Stimulated activated CD4-positive, alpha-beta T cell treated with anti-CD3 and anti-CD28 coated beads, Interleukin-1b, Interleukin-23, amount 100 ng/mL, for 4 hours (primary cell): ENCODE measurements at places on chromosomes 2 and 18.

- no peak for DNase-seq
Observed at GRCh38 chr2:36403675-36404230, 48.2 kb downstream of the CRIM1 start.

- DNase-seq, result no peak
Observed at GRCh38 chr2:220043990-220044335, 416.5 kb downstream of the SLC4A3 start.

GRCh38 chr18:13388586-13389490 is 170.3 kb downstream of the LDLRAD4 start:
- DNase-seq, result no peak

DNA sequence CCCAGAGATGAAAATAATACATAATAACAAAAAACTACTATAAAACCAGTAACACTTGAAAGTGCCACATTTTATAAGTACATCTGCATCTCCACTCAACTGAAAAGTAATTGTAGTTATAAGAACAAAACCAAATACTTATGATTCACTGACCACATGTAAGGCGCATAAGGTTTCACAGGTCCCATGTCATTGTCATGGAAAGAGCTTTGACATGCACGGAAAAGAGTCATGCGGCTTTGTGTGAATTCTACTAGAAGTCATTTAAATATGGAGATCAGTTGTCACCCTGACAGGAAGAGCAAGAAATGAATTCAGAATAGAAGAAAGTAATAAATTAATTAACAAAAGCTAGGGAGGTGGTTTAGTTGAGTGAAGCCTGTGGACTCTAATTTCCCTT is 459.1 kb downstream of the CDH2 start:
- no peak for DNase-seq

GRCh38 chr18:74832999-74833398 is 235.3 kb downstream of the ZNF407 start:
- DNase-seq, result no peak

DNA sequence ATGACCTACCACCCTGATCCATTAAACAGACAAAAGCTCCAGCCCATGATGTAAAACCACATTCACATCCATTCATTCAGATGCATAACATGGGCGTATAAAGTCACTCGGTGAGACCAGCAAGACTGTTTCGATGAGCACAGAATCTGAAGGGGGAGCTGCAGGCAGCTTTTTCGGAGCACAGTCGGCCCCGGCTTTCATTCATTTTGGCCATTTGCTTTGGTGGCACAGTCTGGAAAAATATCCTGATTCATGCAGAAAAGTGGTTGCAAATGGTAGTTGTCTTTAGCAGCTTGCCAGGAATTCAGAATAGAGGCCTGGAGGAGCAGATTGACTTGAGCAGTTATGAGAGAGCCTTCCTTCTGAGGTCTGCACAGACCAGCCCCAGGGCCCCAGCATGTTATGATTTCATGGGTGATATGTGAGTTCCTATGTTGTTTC is 11.2 kb downstream of the ARID5A start:
- DNase-seq, result no peak
